Peyer's patch (tissue), 4 donors: ENCODE measurements at places on chromosomes 2 and 18. TPM values are rescaled to one million over a fixed set of nuclear protein-coding genes. Genes with fewer than 3 reads are reported as not detected.

DNA sequence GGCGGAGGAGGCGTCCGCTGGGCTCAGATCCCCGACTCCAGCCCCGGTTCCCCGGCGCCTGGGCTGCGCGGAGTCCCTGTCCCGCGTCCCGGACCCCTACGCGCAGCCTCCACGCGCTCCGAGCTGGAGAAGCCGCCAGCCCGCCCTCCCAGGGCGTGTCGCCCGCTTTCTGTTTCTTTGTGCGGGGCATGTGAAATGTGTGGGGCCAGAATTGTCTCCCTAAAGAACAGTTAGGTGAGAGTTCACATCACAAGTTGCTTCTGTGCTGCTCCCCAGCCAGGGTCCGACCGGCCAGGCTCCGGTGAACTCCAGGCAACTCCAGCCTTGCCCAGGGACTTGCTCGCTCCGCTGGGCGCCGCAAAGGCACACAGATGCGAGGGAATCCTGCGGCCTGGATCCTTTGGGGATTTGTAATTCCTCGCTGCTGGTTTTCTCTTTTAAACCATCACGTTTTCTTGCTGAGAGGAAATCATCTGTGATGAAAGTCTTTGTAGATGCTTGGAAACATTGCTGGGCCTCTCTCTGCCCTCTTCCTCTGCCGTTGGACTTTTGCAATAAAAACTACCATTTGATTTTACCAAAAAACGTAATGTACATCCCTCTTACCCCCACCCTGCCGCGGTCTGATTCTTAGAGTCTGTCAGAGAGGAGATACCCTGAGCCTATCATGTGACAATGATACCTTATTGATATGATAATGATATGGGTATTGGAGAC, 631 bp downstream of the GYPC start:
- H3K4me1 ChIP-seq = no peaks in the 10 kb centered on the region
- H3K27me3 ChIP-seq = no peaks in the 10 kb centered on the region
- DNase-seq = no peak
- H3K27ac ChIP-seq = peak overlapping the region; percentile 91
- H3K36me3 ChIP-seq = no peaks in the 10 kb centered on the region

LRRTM4 gene
- not detected for total RNA-seq

NAT8 gene
- 8.5 TPM for total RNA-seq

TAF1B gene
- total RNA-seq = 33.0 TPM

GRCh38 chr2:54649191-54649590, 74.3 kb upstream of the EML6 start:
- H3K27ac ChIP-seq = no peak overlapping the region
- no peaks in the 10 kb centered on the region for H3K4me1 ChIP-seq
- H3K4me3 ChIP-seq = no peak overlapping the region
- no peak for DNase-seq
- no peaks in the 10 kb centered on the region for H3K27me3 ChIP-seq

TLX2 gene
- 1.7 TPM for total RNA-seq

- H3K27me3 ChIP-seq = no peaks in the 10 kb centered on the region
- H3K4me3 ChIP-seq = no peak overlapping the region
- peaks cover under 1% of the 10 kb centered on the region for H3K36me3 ChIP-seq
- DNase-seq = no peak
- H3K4me1 ChIP-seq = no peaks in the 10 kb centered on the region
Measured at GRCh38 chr2:28134857-28135256, 244.3 kb downstream of the BABAM2 start.

DNA sequence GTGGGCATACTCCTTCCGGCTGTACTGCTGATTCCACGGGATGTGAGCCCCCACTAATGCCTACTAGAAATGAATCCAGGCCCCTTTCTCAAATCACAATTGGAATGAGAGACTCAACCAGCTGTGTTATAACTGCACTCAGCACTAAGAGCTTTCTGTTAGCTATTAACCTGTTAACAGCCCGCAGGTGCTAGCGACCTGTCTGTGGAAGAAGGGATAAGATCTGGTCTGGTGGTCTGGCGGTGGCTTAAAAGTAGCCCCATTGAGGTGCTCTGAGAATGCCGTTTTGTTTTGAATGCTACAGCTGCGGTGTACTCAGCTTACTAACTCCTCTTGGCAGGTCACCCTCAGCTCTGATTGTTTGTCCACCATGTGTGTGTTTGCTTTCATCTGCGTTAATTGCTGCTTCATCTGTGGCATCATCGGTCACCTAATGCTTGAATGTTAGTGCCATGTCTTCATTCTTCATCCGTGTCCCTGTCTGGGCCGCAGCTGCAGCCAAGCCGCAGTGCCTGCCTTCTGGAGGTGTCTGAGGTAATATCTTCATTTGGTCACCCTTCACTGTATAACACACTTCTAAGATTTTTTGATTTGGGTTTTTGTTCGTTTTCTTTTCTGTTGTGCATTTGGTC, 16.3 kb downstream of the RAB12 start:
- DNase-seq = no peak
- H3K27me3 ChIP-seq = no peaks in the 10 kb centered on the region
- H3K4me3 ChIP-seq = no peak overlapping the region
- no peak overlapping the region for H3K27ac ChIP-seq
- H3K4me1 ChIP-seq = peaks cover 7% of the 10 kb centered on the region

DNA sequence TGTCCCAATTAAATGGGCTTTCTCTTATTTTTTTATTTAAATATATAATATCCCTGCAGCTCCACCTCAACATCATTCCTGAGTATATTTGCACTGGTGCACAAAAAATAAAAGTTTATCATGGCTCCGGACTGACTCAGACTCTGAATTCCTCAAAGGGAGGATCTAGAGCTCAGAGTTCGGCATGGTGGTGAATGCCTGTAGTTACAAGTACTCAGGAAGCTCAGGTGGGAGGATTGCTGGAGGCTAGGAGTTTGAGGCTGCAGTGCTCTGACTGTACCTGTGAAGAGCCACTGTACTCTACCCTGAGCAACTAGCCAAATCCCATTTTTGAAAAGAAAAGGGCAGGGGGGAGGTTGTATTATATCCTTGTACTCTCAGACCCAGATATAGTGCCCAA, 52.8 kb upstream of the NRXN1 start:
- H3K4me3 ChIP-seq = no peak overlapping the region
- no peaks in the 10 kb centered on the region for H3K36me3 ChIP-seq
- DNase-seq = no peak
- no peak overlapping the region for H3K27ac ChIP-seq
- no peaks in the 10 kb centered on the region for H3K27me3 ChIP-seq

DNA sequence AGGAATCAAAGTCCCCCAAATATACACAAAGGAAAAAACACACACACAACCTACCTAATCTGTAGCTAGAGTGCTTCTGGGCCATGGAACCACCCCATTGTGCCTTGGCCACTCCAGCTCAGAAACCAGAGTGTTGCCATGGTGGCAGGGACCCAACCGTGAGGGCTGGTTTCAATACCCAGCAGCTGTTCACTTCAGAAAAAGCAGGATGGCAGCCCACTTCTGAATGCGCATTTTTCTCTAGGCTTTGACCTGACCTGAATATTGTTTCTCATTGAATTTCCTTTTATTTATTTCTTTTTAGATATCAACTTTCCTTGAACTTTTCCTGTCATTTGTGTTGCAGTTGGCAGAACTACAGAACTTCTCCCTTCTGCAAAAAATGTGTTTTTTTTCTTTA, 43.0 kb upstream of the EHBP1 start:
- no peaks in the 10 kb centered on the region for H3K36me3 ChIP-seq
- H3K4me1 ChIP-seq = no peaks in the 10 kb centered on the region
- H3K27me3 ChIP-seq = no peaks in the 10 kb centered on the region
- H3K4me3 ChIP-seq = no peak overlapping the region
- no peak overlapping the region for H3K27ac ChIP-seq
- no peak for DNase-seq

HRH4 gene
- not detected for total RNA-seq

OR6B2 gene
- not detected for total RNA-seq

DNA sequence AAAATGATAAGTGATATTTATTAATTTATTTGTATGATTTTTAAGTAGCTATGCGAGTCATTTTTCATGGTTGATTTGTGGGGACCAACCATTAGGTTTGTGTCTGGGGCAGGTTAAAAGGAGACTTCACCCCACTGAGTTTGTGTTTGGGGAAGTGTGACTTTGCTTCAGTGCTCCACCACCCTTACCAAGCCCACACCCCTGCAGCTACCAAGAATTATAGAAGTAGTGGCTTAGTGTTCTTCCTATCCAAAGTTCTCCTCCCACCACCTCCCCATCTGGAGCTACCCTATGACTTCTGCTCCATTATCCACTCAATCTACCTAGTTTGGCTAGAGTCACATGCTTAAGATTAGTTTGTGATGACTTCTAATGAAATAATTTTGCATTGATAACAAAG, 182.1 kb upstream of the ZEB2 start:
- H3K27ac ChIP-seq = no peak overlapping the region
- H3K36me3 ChIP-seq = no peaks in the 10 kb centered on the region
- peak; percentile 21 for DNase-seq
- no peaks in the 10 kb centered on the region for H3K4me1 ChIP-seq
- no peaks in the 10 kb centered on the region for H3K27me3 ChIP-seq

GRCh38 chr2:113910967-113911678, 21.2 kb downstream of the ACTR3 start:
- no peak for DNase-seq
- H3K27me3 ChIP-seq = no peaks in the 10 kb centered on the region
- no peak overlapping the region for H3K4me3 ChIP-seq
- H3K4me1 ChIP-seq = no peaks in the 10 kb centered on the region
- no peaks in the 10 kb centered on the region for H3K36me3 ChIP-seq
- H3K27ac ChIP-seq = no peak overlapping the region

SCN2A gene
- total RNA-seq = 4.1 TPM

POTEI gene
- not detected for total RNA-seq

- no peaks in the 10 kb centered on the region for H3K4me1 ChIP-seq
- H3K36me3 ChIP-seq = no peaks in the 10 kb centered on the region
- no peak overlapping the region for H3K4me3 ChIP-seq
- no peak overlapping the region for H3K27ac ChIP-seq
- no peaks in the 10 kb centered on the region for H3K27me3 ChIP-seq
Measured at GRCh38 chr2:227147023-227147422, 17.0 kb downstream of the COL4A4 start.

- H3K4me1 ChIP-seq = no peaks in the 10 kb centered on the region
- H3K27me3 ChIP-seq = no peaks in the 10 kb centered on the region
- no peak overlapping the region for H3K4me3 ChIP-seq
- H3K27ac ChIP-seq = no peak overlapping the region
- H3K36me3 ChIP-seq = no peaks in the 10 kb centered on the region
Measured at GRCh38 chr18:61471942-61472341, 138.7 kb downstream of the CDH20 start.

DNA sequence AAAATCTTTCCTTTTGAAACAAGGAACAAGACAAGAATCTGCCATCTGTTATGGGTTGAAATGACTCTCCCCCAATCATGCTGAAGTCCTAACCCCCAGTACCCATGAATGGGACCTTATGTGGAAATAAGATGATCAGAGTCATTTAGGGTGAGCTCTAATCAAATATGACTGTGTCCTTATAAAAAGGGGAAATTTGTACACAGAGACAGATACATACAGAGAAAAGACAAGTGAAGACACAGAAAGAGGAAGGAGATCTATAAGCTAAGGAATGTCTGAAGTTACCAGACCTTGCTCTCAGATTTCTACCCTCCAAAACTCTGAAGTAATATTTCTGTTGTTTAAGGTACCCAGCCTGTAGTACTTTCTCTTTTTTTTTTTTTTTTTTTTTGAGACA, 15.7 kb downstream of the TGFBRAP1 start:
- no peak overlapping the region for H3K27ac ChIP-seq
- no peaks in the 10 kb centered on the region for H3K4me1 ChIP-seq
- no peak for DNase-seq
- H3K36me3 ChIP-seq = no peaks in the 10 kb centered on the region
- no peak overlapping the region for H3K4me3 ChIP-seq

- no peak overlapping the region for H3K27ac ChIP-seq
- H3K27me3 ChIP-seq = no peaks in the 10 kb centered on the region
- DNase-seq = no peak
Measured at GRCh38 chr2:29220506-29221270, 105.5 kb downstream of the CLIP4 start.

C2orf69 gene
- total RNA-seq = 8.5 TPM

DNA sequence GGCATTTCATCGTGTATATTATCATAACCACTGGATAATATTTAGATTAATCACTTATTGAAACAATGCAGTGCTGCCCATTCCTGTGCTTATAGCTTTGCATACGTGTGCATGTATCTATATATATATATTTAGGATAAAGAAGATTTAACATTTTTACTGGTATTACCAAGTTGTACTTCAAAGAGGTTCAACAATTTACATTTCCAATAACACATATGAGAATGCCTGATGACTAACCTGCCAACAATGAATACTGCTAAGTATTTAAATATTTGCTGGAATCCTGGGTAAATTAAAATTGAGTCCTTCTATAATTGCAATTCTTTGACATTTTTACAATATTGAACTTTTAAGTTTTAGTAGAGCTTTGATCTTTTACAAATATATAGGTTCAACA, 111.4 kb downstream of the SLC39A10 start:
- no peak overlapping the region for H3K4me3 ChIP-seq
- H3K4me1 ChIP-seq = no peaks in the 10 kb centered on the region
- H3K27me3 ChIP-seq = no peaks in the 10 kb centered on the region
- no peak overlapping the region for H3K27ac ChIP-seq
- DNase-seq = no peak

- no peak for DNase-seq
- no peak overlapping the region for H3K4me3 ChIP-seq
- H3K4me1 ChIP-seq = no peaks in the 10 kb centered on the region
- no peaks in the 10 kb centered on the region for H3K27me3 ChIP-seq
- H3K27ac ChIP-seq = no peak overlapping the region
Measured at GRCh38 chr2:169221745-169222369, 140.5 kb downstream of the LRP2 start.

MAP3K19 gene
- total RNA-seq = not detected

CCDC85A gene
- total RNA-seq = 1.1 TPM

GRCh38 chr2:226578373-226578772, 221.2 kb downstream of the IRS1 start:
- DNase-seq = no peak
- no peak overlapping the region for H3K4me3 ChIP-seq
- H3K36me3 ChIP-seq = no peaks in the 10 kb centered on the region

- no peak for DNase-seq
- no peak overlapping the region for H3K4me3 ChIP-seq
- H3K27me3 ChIP-seq = no peaks in the 10 kb centered on the region
- no peaks in the 10 kb centered on the region for H3K4me1 ChIP-seq
- H3K27ac ChIP-seq = no peak overlapping the region
Measured at GRCh38 chr18:12079491-12080237, 14.0 kb upstream of the ANKRD62 start.

DNA sequence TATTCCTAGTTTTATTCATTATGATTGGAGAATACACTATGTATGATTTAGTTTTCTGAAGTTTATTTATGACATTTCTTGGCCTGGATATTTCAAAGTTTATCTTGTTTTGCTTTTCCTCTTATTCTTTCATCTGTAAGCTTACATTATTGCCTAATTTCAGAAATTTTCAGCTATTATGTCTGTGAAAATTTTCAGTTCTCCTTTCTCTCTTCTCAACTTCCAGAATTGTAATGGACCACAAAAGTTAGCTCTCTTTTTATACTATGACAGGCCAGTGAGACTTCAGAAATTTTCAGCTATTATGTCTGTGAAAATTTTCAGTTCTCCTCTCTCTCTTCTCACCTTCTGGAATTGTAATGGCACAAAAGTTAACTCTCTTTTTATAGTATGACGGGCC, 97.2 kb upstream of the SCN7A start:
- H3K4me3 ChIP-seq = no peak overlapping the region
- H3K4me1 ChIP-seq = no peaks in the 10 kb centered on the region
- H3K27me3 ChIP-seq = no peaks in the 10 kb centered on the region
- H3K27ac ChIP-seq = no peak overlapping the region

SLC4A5 gene
- 14.9 TPM for total RNA-seq

- no peak for DNase-seq
- no peak overlapping the region for H3K27ac ChIP-seq
- H3K36me3 ChIP-seq = no peaks in the 10 kb centered on the region
- H3K27me3 ChIP-seq = no peaks in the 10 kb centered on the region
Measured at GRCh38 chr2:84931384-84931821, 25.9 kb downstream of the TMSB10 start.
